ENCODE measurements at places on chromosomes 1 and 21.

GRCh38 chr1:228146417-228147150 lies 3.1 kb upstream of the GJC2 start:
- no peak for DNase-seq

DNA sequence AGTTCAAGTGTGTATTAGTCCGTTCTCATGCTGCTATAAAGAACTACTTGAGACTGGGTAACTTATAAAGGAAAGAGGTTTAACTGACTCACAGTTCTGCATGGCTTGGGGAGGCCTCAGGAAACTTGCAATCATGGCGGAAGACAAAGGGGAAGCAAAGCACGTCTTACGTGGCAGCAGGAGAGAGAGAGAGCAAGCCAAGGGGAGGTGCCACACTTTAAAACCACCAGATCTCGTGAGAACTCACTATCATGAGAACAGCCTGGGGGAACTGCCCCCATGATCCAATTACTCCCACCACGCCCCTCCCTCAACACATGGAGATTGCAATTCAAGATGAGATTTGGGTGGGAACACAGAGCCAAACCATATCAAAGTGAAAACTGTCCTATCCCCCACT lies 4.1 kb upstream of the MIS18A start:
- DNase-seq, result no peak

DNA sequence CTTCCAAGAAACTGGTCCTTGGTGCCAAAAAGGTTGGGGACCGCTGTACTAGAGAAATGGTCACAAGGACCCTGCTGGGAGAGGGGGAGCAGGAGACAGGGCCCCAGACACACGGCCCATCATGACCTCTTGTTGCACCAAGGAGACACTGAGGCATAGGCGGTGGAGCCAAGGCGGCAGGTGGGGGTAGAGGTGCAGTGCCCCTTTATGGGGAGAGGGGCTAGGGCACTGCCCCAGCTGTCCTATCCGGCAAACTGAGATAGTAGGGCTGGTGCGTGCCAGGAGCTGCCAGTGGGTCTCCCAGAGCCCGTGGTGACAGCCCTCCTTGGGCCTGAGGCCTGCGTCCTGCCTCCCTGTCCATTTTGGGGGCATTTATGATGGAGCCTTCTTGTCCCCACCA lies 20.3 kb downstream of the TNNT2 start:
- DNase-seq, result no peak

DNA sequence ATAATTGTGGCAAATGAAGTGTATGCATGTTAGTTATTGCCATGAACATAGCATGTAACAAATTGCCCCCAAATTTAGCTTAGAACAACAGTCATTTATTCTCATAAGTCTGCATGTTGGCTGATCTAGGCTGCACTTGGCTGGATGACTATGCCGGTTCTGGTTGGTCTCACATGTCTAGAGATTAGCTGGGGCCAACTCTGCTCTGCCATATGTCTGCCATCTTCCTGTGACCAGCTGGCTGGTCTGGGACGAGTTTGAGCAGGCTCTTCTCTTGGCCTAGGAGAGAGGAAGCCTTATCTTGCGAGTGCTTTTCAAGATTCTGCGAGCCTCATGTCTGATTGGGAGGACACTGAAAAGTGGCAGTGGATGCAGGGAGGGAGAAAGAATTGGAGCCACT lies 198.3 kb upstream of the FAM78B start:
- DNase-seq, result no peak

- no peak for DNase-seq
These were observed 170.8 kb downstream of the EDEM3 start for GRCh38 chr1:184583849-184584248.

GRCh38 chr1:2966449-2967328 lies 54.6 kb upstream of the ACTRT2 start:
- no peak for DNase-seq

DNA sequence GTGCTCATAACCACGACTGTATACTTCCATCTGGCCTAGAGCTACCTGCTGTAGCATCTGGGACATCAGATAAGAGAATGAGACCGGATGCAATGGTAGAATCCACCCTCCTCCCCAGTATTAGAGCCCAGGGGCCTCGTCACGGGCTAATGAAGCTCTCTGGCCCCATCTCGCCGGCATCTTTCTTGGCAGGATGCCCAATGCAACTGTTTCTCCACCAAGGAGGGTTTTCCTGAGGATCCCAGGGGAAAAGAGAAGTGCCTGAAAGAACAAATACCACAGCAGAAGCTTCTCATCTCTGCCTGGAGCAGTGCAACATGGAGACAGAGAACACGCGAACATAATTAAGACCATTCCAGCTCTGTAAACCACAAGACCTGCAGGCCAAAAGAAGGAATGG lies 80.0 kb downstream of the VWA5B1 start:
- DNase-seq, result no peak

GRCh38 chr1:93710499-93711453 lies 29.1 kb upstream of the BCAR3 start:
- no peak for DNase-seq

GRCh38 chr1:179809506-179810366 lies 66.6 kb downstream of the FAM163A start:
- DNase-seq, result peak; percentile 72

Data from stimulated activated naive CD4-positive, alpha-beta T cell (primary cell).